NCI-H1417 (cell line): ENCODE measurements at places on chromosomes 5 and 9.

- no peak for DNase-seq
Measured at GRCh38 chr5:170896779-170897178, 35.0 kb downstream of the RANBP17 start.

- peak; percentile 34 for DNase-seq
Measured at GRCh38 chr5:61289241-61289640, 42.8 kb upstream of the ZSWIM6 start.

DNA sequence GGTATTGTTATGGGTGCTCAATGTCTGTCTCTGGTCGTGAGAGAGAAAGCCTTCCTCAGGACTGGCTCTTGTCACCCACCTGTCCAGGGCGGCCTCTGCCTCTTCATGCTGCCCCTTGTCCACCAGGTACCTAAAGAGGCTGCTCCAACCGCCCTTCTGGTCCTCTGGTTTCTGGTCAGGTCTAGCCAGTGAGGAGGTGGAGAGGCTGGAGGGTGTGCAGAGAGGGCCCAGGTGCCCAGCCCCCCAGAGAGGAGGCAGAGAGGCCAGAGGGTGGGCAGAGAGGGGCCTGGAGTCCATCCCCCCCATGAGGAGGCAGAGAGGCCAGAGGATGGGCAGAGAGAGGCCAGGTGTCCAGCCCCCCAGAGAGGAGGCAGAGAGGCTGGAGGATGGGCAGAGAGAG is 329.8 kb upstream of the IRX4 start:
- DNase-seq = no peak

DNA sequence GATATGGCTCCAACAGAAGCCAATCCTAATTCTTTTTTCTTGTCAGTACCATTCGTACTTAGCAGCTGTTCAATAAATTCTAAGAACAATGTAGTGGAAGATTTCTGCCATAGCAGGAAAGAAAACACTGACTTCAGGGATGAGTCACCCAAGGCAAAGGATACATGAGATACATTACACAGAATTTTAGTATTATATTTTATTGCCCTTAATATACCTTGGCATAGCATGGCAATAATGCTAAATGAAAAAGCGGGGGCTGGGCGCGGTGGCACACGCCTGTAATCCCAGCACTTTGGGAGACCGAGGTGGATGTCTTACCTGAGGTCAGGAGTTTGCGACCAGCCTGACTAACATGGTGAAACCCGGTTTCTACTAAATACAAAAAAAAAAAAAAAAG is 619.1 kb upstream of the DAB2 start:
- no peak for DNase-seq

GRCh38 chr5:72817076-72817481 is 618 bp downstream of the TNPO1 start:
- DNase-seq = peak; percentile 78

DNA sequence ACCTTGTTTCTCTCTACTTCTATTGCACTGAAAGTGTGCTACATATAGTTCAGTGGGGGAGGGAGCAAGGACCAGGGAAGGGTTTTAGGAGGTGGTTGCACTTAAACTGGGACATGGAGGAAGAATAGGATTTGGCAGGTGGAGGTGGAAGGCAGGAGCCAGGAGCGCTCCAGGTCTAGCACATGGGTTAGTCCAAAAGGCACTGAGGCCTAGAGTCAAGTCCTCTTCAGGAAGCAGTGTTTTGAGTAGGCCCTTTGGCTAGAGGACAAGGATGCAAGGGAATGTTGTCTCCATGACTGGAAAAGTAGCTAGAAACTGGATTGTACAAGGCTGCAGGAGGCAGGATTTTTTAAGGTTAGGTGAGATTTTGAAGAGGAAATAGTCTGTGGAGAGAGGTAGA is 31.5 kb downstream of the AOPEP start:
- no peak for DNase-seq

DNA sequence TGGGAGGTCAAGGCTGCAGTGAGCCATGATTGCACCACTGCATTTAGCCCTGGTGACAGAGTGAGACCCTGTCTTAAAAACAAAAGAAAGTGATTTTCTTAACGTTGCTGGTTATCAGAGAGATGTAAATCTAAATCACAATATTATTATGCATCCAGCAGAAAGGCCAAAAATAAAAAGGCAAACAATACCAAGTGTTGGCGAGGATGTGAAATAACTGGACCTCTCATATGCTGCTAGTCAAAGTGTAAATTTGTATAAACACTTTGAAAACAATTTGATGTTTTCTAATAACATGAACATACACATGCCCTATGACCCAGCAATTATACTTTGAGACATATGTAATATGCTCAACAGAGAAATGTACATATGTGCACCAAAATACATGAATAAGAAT is 110.7 kb upstream of the CNTLN start:
- no peak for DNase-seq

GRCh38 chr5:106481374-106481773 is 1189.4 kb downstream of the EFNA5 start:
- no peak for DNase-seq

- peak; percentile 66 for DNase-seq
Measured at GRCh38 chr5:141783005-141783946, 94.9 kb downstream of the PCDH1 start.

DNA sequence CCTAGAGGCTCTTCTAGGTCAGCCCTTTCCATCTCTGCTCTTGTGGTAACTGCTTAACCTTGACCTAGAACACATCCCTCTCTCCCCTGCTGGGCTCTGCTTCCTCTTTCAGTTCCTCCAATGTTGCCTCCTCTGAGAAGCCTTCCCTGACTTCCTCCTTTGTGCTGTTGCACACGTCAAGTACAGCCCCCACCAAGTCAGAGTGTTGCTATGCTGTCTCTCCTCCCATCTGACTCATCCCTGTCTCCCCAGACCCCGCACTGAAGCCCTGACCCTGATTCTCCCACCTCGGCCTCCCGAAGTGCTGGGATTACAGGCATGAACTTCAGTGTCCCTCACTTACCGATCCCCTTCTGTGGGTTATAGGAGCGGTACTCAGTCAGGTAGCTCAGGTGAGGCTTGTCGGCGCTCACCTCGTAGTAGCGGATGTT is 10.4 kb upstream of the TRIM14 start:
- no peak for DNase-seq

GRCh38 chr9:18786911-18787650 is 245.9 kb downstream of the SAXO1 start:
- DNase-seq = no peak

DNA sequence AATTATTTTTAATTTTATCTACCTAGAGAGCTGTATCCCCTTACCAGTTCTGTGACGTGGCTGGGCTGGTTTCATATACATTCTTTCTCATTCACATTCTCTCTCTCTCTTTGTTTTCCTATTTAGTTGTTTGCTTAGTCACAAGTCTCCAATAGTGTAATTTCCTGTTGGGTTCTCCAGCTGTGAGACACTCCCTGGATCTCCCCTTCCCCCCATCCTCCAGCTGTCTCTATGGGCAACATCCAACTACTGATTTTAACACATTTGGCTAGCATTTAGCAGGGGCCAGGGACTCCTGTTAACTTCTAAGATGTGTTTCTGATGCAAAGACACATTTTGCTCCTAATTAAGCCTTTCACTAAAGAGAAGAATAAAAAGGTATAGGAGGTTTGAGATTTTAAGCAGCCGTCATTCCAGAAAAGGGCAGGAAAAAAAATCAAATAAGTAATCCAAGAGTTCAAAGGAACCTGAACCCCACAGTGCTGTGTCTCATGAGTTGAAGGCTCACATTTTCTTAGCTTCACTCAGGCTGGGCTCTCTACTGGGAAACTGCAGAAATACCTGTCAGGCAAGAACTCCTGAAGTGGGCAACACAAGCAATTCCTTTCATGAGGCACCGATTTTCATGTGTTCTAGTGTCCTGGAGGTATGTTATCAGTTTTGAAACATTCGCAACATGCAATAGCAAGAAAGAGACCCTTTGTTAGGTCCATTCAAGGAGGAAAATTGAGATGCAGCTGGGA is 198.7 kb upstream of the C9orf72 start:
- peak; percentile 36 for DNase-seq
